Hepatic stellate cell (primary cell): ENCODE measurements at places on chromosomes 5 and 9.

- no peak for DNase-seq
Measured at GRCh38 chr5:180111273-180112002, 39.9 kb upstream of the RNF130 start.

- no peak for DNase-seq
Measured at GRCh38 chr9:127417131-127418036, 6.8 kb upstream of the ZNF79 start.

- no peak for DNase-seq
Measured at GRCh38 chr5:14465116-14465515, 116.5 kb upstream of the OTULINL start.

DNA sequence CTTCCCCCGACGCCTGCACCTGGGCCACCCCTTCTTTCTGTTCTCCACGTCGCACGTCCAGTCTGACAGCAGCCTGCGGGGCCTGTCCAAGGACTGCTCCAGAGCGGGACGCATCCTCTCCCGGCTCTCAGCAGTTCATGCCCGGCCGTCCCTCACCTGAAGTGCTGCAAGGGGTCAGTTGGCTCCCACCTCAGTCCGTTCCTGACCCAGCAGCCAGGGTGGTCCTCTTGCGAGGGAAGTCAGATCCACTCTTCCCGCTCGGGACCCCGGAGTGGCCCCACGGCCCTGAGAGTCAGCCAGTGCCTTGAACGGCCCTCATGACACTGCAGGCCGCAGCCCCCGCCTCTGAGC is 249.7 kb upstream of the IRX4 start:
- no peak for DNase-seq

GRCh38 chr5:8561854-8562253 is 692.9 kb downstream of the MTRR start:
- no peak for DNase-seq

DNA sequence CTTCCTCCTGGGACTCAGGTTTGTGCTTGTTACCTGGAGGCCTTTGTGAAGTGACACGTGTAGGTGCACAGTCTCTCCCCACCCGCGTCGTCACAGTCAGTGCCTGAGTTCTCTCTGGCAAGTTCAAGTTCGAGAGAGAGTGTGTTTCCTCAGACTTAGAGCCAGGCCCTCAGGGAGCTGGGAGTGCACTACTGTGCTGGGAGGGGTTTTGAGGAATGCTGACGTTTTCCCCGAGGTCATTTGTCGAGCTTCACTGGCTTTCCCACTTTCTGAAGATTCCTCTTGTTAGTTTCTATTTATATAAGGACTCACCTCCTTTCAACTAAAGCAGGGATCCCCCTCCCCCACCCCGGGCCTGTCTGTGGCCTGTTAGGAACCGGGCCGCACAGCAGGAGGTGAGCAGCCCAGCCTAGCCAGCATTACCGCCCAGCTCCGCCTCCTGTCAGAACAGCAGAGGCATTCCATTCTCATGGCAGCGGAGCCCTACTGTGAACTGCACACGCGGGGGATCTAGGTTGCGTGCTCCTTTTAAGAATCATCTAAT is 209.2 kb downstream of the DIRAS2 start:
- no peak for DNase-seq

GRCh38 chr5:32274548-32275395 is 38.0 kb downstream of the MTMR12 start:
- no peak for DNase-seq

- DNase-seq, result no peak
Measured at GRCh38 chr5:174608631-174609097, 115.7 kb upstream of the MSX2 start.

GRCh38 chr9:129781981-129782380 is 21.0 kb upstream of the TOR1B start:
- no peak for DNase-seq

DNA sequence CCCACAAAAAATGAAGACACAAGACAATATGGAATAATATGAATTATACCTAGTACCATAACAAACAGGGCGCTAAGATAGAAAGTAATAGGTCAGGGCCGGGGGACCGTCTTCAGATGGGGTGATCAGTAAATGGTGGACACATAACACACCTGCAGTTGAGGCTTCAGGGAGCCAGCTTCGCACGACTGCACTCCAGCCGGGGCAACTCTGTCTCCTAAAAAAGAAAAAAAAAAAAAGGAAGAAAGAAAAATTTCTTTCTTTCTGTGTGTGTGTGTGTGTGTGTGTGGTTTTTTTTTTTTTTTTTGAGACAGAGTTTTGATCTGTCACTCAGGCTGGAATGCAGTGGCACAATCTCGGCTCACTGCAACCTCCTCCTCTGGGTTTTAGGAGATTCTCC is 75.0 kb upstream of the HSPA9 start:
- no peak for DNase-seq
